Omental fat pad (tissue), 4 donors: ENCODE measurements at places on chromosomes 7 and 10.

GRCh38 chr7:105685161-105685560, 103.9 kb upstream of the EFCAB10 start:
- DNase-seq = no peak

- DNase-seq = no peak
Observed at GRCh38 chr10:127922675-127923366, 15.9 kb downstream of the PTPRE start.

DNA sequence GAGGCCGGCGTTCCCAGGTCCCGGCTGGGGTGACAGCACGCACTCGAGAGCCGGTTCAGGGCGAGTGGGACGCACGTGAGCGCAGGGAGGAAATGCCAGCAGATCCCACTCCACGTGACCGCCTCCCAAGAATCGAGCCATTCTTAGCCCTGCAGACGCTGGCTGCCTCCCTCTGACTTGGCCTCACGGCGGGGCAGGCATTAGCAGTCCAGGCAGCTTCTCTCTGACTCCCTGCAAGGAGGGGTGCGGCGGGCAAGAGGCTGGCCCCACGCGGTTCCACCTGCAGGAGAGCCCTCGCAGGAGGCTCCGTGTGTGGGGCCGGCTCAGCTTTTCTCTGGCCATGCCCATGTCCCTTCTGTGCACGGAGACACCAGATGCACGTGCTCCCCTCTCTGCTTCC, 10.1 kb downstream of the GPR146 start:
- DNase-seq = no peak

GRCh38 chr10:48716416-48716815, 31.7 kb downstream of the WDFY4 start:
- DNase-seq = no peak

DNA sequence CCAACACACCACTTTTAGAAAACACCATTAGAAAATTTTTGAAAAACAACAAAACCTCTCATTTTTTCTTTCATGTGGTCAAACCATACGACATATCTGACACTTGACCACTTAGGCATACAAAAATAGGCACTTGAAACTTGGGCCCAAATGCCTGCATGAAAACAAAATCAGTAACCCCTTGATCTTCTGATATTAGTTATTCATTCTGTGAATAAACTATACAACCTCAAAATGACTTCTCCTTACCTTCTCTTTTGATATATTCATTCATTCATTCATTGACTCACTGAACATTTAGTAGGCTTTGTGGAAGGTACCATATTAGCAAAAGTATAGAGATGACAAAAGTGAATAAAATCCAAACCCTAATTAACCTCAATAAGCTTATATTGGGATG, 26.4 kb downstream of the ITGB1 start:
- no peak for DNase-seq

GRCh38 chr7:92824450-92824849, 11.9 kb downstream of the CDK6 start:
- no peak for DNase-seq

GRCh38 chr10:124717911-124718741, 26.1 kb downstream of the FAM53B start:
- DNase-seq = no peak

DNA sequence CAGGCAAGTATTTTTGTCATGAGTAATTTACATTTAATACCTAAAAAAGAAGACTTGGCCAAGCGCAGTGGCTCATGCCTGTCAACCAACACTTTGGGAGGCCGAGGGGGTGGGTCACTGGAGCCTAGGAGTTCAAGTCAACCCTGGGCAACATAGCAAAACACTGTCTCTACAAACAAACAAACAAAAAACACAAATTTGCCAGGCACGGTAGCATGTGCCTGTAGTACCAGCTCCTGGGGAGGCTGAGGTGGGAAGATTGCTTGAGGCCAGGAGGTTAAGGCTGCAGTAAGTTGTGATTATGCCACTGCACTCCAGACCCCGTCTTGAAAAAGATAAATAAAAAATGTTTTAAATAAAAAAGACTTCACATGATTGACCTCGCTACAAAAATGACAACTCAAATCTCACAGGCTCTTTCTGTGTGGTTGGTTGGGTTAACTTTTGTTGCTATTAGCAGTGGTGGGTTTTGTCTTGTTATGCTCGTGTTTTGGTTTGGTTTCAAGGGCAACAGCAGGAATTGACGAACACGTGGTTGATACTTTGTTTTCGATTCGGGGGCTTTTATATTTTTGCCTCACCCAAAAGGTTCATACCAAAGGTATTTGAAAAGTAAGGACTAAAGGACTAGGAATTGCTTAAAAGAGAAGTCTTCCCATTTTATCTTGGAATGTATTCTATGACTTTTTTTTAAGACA, 227.2 kb upstream of the MKLN1 start:
- DNase-seq = no peak

DNA sequence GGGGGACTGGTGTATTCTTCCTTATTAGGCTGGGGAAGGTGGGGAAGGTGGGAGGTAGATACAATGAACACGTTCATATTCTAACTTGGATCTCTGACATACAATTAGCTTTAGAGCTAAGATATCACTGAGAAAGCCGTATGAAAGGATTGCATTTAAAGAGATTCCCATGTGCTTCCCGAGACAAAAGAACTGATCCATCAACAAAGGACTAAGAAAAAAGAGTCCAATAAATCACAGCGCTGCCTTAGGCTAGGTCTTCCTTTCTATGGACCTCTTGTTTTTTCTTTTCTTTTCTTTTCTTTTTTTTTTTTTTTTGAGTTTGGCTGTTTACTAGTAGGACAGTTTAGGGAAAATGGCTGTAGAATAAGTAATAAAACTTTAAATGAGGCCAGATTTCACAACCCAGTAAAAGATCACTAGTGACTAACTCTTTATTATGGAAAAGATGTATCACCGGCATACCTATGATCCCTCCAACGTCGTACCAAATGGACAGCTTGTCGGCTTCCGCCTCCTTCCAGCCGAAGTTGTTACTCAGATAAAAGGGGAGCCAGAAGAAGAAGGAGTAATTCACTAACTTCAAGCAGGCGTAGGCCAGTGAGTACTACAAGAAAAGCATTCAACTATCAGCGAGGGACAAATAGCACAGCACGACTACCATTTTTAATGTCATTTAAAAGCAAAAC, 50.0 kb downstream of the SLC37A3 start:
- no peak for DNase-seq

GRCh38 chr7:143300959-143301935, 13.1 kb downstream of the CASP2 start:
- DNase-seq = no peak

DNA sequence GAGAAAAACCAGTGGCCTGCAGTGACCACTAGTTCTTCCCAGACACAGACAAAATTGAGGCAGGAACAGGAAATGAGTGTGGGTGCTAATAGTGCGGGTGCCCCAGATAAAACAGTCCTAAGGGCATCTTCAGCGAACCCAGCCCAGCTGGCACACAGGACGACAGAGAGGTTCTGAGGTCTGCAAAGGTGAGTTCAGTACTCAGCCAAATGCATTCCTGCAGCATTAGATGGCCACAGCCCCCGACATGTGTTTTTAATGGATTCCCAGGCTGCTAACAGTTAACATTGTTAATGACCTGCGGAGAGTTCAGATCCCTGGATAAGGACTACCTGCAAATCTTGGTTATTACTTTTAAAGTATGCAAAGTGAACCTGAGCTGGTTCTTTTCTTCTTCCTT, 196.0 kb downstream of the HIBADH start:
- no peak for DNase-seq

DNA sequence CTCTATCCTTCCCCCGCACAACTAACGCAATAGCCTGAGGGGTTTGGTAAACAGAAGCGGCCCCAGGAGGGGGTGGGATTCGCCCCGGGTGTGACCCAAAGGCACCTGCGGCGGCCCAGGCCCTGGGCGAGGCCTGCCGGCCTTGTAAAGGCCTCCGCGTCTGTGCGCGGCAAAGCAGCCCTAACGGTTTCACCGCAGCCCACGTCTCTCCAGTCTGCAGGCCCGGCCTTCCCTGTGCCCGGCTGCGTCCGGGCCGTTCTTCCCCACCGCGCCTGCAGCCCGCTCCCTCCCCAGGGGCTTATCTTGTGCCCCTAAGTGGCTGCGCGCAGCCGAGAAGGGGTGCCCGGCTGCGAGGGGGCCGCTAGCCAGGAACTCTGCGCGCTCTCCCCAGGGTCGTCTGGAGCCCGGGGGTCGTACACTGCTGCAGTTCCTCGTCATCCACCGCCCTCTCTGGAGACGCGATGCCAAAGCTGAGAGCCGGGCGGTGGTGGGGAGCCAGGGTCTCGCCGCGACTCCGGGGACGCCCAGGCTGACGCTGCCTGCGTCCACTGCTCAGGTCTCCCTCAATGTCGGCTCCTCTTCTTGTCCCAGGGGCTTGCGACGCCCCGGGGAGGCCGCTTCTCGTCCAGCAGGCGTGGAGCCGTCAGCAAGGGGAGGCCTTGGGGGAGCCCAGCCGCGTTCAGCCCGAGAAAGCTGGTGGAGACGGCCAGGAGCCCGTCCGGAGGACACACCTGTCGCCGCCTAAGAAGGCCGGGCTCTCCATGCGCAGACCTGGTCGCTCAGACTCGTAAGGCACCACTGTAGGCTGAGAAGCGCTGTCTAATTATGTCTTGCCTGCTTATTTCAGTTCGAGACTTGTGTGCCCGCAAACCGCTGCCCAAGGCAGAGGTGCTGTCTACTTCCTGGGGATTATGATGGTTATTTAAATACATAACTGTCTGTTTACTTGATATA, 132.3 kb downstream of the SPAG6 start:
- no peak for DNase-seq

- DNase-seq = no peak
Observed at GRCh38 chr10:792792-793100, 103.3 kb upstream of the DIP2C start.

DNA sequence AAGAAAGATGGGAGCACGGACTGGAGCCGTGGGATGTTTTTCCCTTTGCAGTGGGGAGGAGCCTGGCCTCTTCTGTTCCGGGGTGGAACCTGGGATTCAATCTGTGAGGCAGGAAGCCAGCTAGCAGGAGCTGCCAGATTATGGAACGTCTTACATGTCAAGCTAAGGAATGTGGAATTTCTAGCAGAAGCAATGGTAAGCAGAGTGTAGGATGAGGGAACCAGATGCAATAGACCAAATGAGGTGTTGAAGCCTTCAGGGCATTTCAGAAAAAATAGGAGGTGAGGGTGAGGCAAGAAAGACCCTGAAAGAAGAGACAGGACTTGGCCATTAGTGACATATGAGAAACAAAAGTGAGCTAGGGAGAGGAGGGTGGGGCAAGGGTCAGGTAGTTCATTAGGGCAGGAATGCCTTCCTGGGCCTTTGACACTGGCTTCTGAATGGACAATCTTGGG, 105.5 kb downstream of the CHN2 start:
- no peak for DNase-seq

DNA sequence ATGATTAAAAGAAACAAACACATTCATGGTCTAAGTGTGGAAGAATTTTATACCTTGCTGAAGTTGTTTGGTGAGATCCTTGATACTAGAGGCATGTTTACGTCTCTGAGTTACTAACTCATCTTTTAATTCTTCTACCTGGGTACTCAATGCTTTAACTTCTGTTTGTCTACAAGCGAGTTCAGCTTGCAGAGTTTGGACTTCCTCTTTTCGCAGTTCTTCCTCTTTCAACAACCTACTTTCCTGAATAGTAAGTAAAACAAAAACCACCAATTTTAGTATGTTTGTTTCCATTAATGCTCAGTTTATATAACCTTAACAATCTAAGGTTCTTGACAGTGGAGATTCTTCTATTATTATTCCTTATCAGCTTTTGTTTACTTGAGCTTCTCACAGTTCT, 42.9 kb downstream of the CCDC186 start:
- no peak for DNase-seq

DNA sequence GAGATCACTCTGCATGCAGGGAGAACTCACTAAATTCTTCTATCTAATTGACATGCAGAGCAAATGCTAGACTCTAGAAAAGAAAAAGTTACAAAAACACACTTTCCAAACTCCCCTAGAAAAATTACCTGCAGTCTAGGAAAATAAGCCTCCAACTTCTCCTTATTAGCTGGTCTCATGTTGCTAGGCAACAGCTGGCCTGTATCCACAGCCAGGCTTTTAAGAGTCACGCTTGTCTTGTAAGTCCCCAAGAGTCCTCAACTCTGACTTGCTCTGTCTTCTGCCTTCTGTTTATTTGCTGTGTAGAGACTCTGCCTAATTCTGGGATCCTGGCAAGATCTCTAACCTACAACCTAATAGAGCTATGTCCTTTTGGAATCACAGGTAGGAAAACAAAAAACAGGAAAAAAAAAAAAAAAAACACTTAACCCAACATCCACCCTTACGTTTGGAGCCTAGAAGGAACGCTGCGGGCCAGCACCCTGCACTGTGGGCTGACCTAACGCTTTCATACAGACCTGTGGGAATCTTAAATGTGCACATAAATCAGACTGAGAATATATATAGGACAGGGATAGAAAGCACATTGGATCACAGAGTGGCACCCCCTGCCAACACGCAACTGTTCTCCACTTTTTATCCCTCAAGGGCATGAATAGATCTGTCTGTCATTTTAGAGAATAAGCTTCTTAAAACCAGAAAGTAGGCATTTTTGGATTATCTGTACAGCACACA, 117.0 kb upstream of the PTPRZ1 start:
- DNase-seq = no peak

DNA sequence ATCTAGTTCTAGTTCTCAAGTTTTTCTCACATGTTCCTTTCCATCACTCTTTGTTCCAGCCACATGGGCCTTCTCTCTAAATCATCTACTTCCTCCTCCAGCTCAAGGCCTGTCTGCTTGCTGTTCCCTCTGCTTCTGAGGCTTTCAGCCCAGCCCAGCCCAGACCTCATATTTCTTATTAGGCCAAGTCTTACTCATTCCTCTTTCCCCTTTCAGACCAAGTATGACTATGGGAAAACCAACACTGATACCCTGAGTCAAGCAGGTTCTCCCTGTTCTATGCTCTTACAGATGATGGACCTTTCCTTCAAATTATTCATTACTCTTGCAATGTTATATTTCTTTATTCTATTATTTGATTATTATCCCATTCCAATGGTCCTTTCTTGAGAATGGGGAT, 80.3 kb upstream of the SEM1 start:
- no peak for DNase-seq

DNA sequence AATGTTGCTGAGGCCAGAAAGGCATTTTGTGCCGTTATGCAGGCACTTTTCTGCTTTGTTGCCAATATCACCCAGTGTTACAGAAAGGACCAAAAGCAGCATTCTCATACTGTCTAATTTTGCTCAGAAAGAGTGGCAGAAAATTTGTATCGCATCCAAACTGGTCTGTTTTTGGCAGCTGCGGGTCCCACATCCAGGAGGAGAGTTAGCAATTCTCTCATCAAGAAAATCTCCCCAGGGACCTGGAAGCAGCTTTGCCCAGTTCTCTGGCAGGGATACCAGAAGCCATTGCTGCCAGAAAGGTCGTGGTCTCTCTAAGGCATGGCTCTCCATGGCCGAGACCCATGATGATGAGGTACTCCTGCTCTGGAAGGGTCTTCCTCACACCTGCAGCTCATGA, 489.2 kb upstream of the ZMIZ1 start:
- DNase-seq = no peak
